ENCODE measurements at places on chromosomes 4 and X.

DNA sequence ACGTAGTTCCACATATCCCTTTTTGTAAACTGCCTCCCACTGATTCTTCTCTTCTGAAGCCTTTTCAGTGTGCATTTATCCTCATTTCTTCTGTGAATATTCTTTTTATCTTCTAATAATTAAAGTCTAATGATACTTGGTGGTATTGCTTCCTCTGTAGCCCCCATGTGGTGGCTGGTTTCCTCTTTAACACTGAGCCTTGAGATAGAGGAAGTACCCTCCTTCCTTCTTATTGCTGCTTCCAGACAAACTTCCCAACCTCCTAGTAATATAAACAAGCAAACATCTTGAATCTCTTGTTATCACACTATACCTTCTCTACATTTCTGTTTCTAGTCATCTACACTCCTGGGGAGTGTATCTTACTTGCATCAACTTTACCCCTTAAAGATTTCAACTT is 310.5 kb upstream of the GIMD1 start:
- DNase-seq, result no peak

DNA sequence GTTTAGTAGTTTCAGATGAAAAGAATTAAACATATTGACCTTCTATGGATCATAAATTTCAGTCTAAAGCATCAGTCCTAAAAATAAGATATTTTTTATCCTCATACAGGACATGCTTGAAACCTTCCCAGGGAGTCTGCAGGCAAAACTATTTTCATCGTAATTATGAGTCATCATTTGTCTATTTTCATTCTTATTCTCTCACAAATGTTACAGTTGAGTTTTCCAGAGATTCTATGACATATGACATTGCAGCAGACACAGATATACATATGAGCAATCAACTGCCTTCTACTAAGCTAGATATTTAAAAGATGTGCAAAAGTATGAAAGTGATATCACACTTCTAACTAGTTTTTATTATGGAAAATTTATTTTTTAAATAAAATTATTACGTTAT is 398.0 kb downstream of the MAGEB5 start:
- no peak for DNase-seq

DNA sequence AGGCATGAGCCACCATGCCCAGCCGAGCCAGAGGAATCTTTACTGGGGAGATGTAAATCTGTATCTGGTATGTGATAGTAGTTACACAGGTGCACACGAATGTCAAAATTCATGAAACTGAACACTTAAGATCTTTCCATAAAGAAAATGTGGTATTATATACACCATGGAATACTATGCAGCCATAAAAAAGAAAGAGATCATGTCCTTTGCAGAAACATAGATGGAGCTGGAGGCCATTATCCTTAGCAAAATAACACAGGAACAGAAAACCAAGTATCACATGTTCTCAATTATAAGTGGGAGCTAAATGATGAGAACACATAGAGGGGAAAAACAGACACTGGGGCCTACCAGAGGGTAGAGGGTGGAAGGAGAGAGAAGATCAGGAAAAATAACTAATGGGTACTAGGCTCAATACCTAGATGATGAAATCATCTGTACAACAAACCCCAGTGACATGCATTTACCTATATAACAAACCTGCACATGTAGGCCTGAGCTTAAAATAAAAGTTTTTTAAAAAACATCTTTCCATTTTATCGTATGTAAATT is 7.8 kb downstream of the TMEM156 start:
- DNase-seq, result no peak

- no peak for DNase-seq
Measured at GRCh38 chr4:67054896-67055295, 490.4 kb downstream of the CENPC start.

GRCh38 chr4:57430726-57431125 is 320.5 kb upstream of the IGFBP7 start:
- DNase-seq, result no peak

- DNase-seq, result no peak
Measured at GRCh38 chr4:21830272-21830671, 118.3 kb downstream of the KCNIP4 start.

- DNase-seq, result peak; percentile 62
Measured at GRCh38 chr4:150983851-150984250, 31.2 kb downstream of the LRBA start.
